ENCODE measurements at places on chromosomes 12 and 14. TPM values are rescaled to one million over a fixed set of nuclear protein-coding genes. Genes with fewer than 3 reads are reported as not detected.

GRCh38 chr12:100450735-100451134 is 22.9 kb upstream of the NR1H4 start:
- no peak overlapping the region for H3K4me3 ChIP-seq
- H3K27ac ChIP-seq: no peak overlapping the region
- H3K27me3 ChIP-seq: peaks cover 9% of the 10 kb centered on the region
- no peak for DNase-seq

CCDC198 gene
- not detected for total RNA-seq

AICDA gene
- not detected for total RNA-seq

DNA sequence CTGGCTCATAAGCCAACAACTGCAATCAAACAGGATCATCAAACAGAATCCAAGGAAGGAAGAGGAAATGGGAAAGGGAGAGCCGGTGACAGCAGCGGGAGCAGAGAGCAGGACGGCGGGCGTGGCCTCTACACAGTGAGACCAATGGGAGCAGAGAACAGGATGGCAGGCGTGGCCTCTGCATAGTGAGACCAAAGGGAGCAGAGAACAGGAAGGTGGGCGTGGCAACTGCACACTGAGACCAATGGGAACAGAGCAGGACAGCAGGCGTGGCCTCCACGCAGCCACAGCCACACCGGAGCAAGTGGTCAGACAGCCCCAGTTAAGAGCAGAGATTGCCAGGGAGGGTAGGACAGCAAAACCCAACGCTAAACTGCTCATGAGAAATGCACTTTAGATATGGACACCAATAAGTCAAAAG is 16.4 kb downstream of the LRCOL1 start:
- no peaks in the 10 kb centered on the region for H3K36me3 ChIP-seq
- H3K4me3 ChIP-seq: no peak overlapping the region
- H3K27me3 ChIP-seq: peaks cover 21% of the 10 kb centered on the region
- H3K27ac ChIP-seq: no peak overlapping the region

- peaks cover 6% of the 10 kb centered on the region for H3K4me1 ChIP-seq
- H3K36me3 ChIP-seq: peaks cover 12% of the 10 kb centered on the region
- no peaks in the 10 kb centered on the region for H3K27me3 ChIP-seq
- DNase-seq: no peak
These were observed 21.5 kb upstream of the SOCS2 start for GRCh38 chr12:93550748-93551611.

GRCh38 chr12:4331221-4331620 is 10.2 kb downstream of the TIGAR start:
- H3K4me1 ChIP-seq: peaks cover 10% of the 10 kb centered on the region
- DNase-seq: no peak
- no peak overlapping the region for H3K4me3 ChIP-seq
- no peak overlapping the region for H3K27ac ChIP-seq
- H3K36me3 ChIP-seq: peaks cover 5% of the 10 kb centered on the region

DNA sequence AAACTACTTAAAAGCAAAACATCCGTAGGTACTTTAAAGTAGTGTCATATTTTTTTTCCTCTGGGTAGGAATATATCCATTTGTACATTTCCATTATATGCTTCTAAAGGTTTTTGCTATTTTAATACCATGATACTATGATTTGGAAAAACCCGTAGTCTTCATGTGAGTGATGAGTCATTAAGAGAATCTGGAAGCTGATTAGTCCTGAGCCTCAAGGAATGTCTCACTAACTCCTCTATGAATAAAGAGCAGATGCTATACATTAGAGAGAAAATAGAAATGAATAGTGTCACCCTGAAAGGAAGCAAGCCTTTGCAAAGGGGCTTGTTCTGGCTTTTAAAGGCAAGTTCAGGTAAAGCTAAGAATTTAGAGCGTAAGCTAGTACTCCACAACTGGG is 432.1 kb downstream of the CCDC91 start:
- H3K36me3 ChIP-seq: no peaks in the 10 kb centered on the region
- H3K4me3 ChIP-seq: no peak overlapping the region

ANKRD9 gene
- total RNA-seq: 9.4 TPM

DNA sequence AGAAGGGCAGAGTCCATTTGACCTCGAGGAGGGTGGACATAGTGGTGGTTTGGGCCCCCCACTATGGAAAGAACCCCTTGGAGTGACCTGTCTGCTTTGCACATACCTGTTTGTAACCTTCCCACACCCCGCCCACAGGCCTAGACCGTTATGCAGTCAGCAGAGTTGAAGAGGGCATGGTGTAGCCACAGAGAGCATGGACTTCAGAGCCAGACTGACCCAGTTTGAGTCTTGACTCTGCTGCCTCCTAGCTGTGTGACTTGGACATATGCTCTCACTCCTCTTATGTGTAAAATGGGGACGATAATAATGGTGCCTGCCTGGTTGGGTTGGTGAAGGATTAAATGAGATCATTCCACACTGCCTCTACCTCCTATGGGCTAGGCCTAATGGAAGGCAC is 40.9 kb upstream of the NOS1 start:
- no peak overlapping the region for H3K4me3 ChIP-seq
- DNase-seq: no peak
- H3K4me1 ChIP-seq: no peaks in the 10 kb centered on the region
- H3K36me3 ChIP-seq: no peaks in the 10 kb centered on the region
- no peak overlapping the region for H3K27ac ChIP-seq

GRCh38 chr12:57609101-57609780 is 2.0 kb upstream of the ARHGEF25 start:
- no peak overlapping the region for H3K27ac ChIP-seq
- no peak overlapping the region for H3K4me3 ChIP-seq
- peaks cover 14% of the 10 kb centered on the region for H3K4me1 ChIP-seq
- peaks cover 2% of the 10 kb centered on the region for H3K36me3 ChIP-seq

- peaks cover 3% of the 10 kb centered on the region for H3K4me1 ChIP-seq
- H3K27ac ChIP-seq: no peak overlapping the region
- peak; percentile 32 for DNase-seq
- H3K36me3 ChIP-seq: peaks cover 2% of the 10 kb centered on the region
These were observed 10.5 kb downstream of the CACNA2D4 start for GRCh38 chr12:1907652-1908611.

GRCh38 chr12:2582631-2583030 is 212.1 kb upstream of the FKBP4 start:
- H3K4me3 ChIP-seq: no peak overlapping the region
- peaks cover 38% of the 10 kb centered on the region for H3K27me3 ChIP-seq
- peaks cover 2% of the 10 kb centered on the region for H3K4me1 ChIP-seq
- H3K27ac ChIP-seq: no peak overlapping the region
- DNase-seq: no peak
- H3K36me3 ChIP-seq: no peaks in the 10 kb centered on the region

RPGRIP1 gene
- not detected for total RNA-seq

DNA sequence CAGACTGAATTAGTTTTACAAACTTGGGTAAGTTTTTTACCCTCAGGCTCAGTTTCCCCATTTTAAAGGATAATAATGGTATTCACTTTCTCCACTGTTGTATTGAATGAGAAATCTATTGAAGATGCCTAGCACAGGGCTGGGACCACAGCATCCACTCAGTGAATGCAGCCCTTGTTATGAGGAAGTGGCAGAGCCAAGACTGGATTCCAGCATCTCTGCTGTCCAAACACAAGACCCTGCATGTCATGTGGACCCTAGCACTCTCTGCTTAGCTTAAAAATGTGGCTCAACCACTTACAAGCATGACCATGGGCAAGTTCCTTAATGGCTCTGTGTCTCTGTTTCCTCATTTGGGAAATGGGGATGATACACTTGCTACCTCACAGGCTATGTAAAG is 24.1 kb upstream of the TRIM9 start:
- H3K4me1 ChIP-seq: no peaks in the 10 kb centered on the region
- H3K27ac ChIP-seq: no peak overlapping the region
- DNase-seq: no peak
- no peaks in the 10 kb centered on the region for H3K36me3 ChIP-seq

- H3K27ac ChIP-seq: no peak overlapping the region
- no peaks in the 10 kb centered on the region for H3K36me3 ChIP-seq
- no peaks in the 10 kb centered on the region for H3K27me3 ChIP-seq
These were observed 430.0 kb downstream of the ETNK1 start for GRCh38 chr12:23055004-23055403.

AJUBA gene
- 1.3 TPM for total RNA-seq

GRCh38 chr14:37593511-37594237 is 1.4 kb downstream of the FOXA1 start:
- peak overlapping the region; percentile 70 for H3K27ac ChIP-seq
- H3K36me3 ChIP-seq: peaks cover 4% of the 10 kb centered on the region

GRCh38 chr12:13097491-13098011 is 5.9 kb downstream of the GSG1 start:
- peak overlapping the region; percentile 43 for H3K27ac ChIP-seq
- peaks cover 2% of the 10 kb centered on the region for H3K27me3 ChIP-seq
- peaks cover 28% of the 10 kb centered on the region for H3K4me1 ChIP-seq
- no peak for DNase-seq
- peak overlapping the region; percentile 48 for H3K4me3 ChIP-seq
- no peaks in the 10 kb centered on the region for H3K36me3 ChIP-seq

DNA sequence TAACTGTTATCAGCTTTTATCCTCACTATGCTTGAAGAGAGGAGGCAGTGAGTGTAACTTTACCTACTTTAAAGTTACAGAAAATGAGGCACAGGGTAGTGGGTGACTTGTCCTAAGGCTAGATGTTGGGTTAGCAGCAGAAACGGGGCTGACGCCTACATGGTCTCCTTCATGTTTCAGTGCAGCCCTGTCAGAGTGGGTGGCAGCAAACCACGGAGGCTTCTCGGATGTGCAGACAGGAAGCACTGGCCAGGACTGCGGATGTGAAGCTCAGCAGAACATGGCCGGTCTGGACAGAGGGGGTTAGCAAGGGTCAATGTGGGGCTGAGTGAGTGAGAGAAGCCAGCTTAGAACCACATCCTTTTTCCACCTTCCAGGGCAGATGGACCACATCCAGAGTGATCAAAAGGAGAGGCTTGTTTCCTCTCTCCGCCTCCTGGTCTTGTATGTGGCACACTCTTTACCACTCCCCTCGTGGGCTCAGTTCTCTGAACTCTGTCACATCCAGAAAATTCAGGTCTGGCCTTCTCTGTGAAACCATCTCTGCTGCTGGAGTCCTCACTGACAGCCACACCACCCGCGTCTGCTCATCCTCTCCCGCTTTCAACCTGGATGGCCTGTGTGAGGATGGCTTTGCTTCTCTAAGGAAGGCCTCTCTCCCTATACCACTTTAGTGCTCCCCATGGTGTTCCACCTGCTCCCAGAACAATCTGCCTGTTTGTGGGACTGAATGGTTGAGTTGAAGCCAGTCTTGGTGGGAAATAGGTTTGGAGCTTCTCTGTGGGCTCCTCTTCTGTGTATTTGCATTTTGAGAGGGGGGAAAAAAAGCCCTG is 14.1 kb downstream of the SUSD6 start:
- peaks cover 73% of the 10 kb centered on the region for H3K4me1 ChIP-seq
- no peaks in the 10 kb centered on the region for H3K27me3 ChIP-seq
- H3K27ac ChIP-seq: peak overlapping the region; percentile 88
- H3K4me3 ChIP-seq: peak overlapping the region; percentile 77

OR6S1 gene
- total RNA-seq: not detected

SELPLG gene
- total RNA-seq: 159 TPM

DNA sequence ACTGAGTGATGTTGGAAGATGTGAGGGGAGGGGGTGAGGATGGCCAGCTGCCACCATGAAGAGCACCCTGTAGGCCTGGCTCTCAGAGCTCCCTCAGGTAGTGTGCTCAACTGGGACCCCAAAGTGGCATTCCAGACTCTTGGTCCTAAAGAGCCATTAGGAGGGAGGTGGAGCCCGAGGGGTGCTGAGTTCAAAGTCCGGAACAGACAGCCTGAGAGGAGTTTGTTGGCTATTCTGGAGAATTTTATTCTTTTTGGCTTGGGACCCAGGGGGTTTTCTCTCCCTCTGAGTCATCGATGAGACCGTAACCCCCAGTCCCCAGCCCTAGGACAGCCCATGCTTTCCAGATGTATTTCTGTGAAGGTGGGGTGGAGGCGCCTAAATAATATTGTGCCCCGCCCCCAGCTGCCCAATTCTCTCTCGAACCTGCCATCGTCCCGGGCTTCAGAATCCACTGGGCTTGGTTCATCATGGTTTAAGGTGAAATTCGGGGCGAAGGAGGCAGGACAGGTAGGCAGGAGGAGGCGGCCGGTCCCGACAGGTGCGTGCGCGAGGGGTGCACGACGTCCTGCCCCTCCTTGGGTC is 690 bp upstream of the RBP5 start:
- peak overlapping the region; percentile 97 for H3K4me3 ChIP-seq
- peaks cover 29% of the 10 kb centered on the region for H3K4me1 ChIP-seq
- DNase-seq: no peak
- peak overlapping the region; percentile 93 for H3K27ac ChIP-seq
- peaks cover 21% of the 10 kb centered on the region for H3K36me3 ChIP-seq

Measured in activated naive CD8-positive, alpha-beta T cell treated with anti-CD3 and anti-CD28 coated beads, Interleukin-2, amount 10 ng/mL, durations not matched to agents 7 days and 5 days (primary cell).